Calu3 (cell line): ENCODE measurements at places on chromosomes 6 and 20. TPM values are rescaled to one million over a fixed set of nuclear protein-coding genes. Genes with fewer than 3 reads are reported as not detected.

- peaks cover 81% of the 10 kb centered on the region for H3K27me3 ChIP-seq
- no peak overlapping the region for H3K27ac ChIP-seq
- H3K4me3 ChIP-seq = no peak overlapping the region
- no peaks in the 10 kb centered on the region for H3K36me3 ChIP-seq
Observed at GRCh38 chr20:2557873-2558580, 21.7 kb downstream of the TMC2 start.

GRCh38 chr20:37758332-37758731 is 64.5 kb downstream of the CTNNBL1 start:
- H3K27ac ChIP-seq = no peak overlapping the region
- no peaks in the 10 kb centered on the region for H3K27me3 ChIP-seq
- peaks cover 4% of the 10 kb centered on the region for H3K36me3 ChIP-seq
- no peaks in the 10 kb centered on the region for H3K4me1 ChIP-seq
- DNase-seq = peak; percentile 35

FLRT3 gene
- 4.6 and 9.5 TPM in 2 replicates for total RNA-seq

- no peak for DNase-seq
- H3K27ac ChIP-seq = peak overlapping the region; percentile 97
- peaks cover 67% of the 10 kb centered on the region for H3K4me1 ChIP-seq
- peaks cover 44% of the 10 kb centered on the region for H3K36me3 ChIP-seq
Observed at GRCh38 chr20:370151-370600, 10.4 kb upstream of the TRIB3 start.

GRCh38 chr6:134178161-134179044 is 126.0 kb upstream of the SLC2A12 start:
- H3K27me3 ChIP-seq = no peaks in the 10 kb centered on the region
- H3K4me1 ChIP-seq = peaks cover 31% of the 10 kb centered on the region
- H3K27ac ChIP-seq = peak overlapping the region; percentile 60
- peak overlapping the region; percentile 72 for H3K4me3 ChIP-seq
- DNase-seq = peak; percentile 82

- no peaks in the 10 kb centered on the region for H3K4me1 ChIP-seq
- H3K27me3 ChIP-seq = peaks cover 34% of the 10 kb centered on the region
- DNase-seq = no peak
- H3K36me3 ChIP-seq = no peaks in the 10 kb centered on the region
- no peak overlapping the region for H3K4me3 ChIP-seq
Observed at GRCh38 chr20:37968841-37969401, 64.3 kb downstream of the TTI1 start.

DNA sequence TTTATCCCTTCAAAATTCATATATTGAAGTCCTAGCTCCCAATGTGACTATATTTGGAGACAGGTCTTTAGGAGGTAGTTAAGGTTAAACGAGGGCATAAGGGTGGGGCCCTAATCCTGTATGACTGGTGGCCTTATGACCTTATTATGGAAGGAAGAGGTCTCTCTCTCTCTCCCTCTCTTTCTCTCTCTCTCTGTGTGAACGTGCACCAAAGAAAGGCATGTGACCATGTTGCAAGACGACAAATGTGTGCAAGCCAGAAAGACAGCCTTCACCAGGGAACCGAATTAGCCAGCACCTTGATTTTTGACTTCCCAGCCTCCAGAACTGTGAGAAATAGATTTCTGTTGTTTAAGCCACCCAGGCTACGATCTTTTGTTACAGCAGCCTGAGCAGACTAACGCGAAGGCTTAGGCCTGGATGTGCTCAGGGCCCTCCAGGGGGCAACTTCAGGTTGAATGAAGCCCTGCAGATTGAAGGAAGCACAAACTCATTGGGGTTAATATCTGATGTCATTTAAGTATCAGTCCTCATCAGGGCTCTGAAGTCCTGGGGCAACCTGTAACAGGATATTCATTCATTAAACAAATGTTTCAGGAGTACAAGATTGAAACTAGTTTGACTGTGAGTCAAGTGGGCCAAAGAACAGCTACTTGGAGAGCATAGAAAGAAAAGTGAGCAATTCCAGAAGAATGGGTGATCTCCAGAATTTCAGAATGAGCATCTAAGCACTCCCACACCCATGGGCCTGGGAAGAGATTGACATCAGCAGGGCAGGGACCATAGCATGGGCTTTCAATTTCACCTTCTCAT is 157.4 kb upstream of the TNFAIP3 start:
- no peak for DNase-seq
- no peaks in the 10 kb centered on the region for H3K36me3 ChIP-seq
- no peak overlapping the region for H3K27ac ChIP-seq
- no peaks in the 10 kb centered on the region for H3K27me3 ChIP-seq

GRCh38 chr6:1840491-1841121 is 230.9 kb downstream of the FOXC1 start:
- no peak overlapping the region for H3K4me3 ChIP-seq
- no peak for DNase-seq
- no peaks in the 10 kb centered on the region for H3K36me3 ChIP-seq
- H3K27me3 ChIP-seq = no peaks in the 10 kb centered on the region

- no peaks in the 10 kb centered on the region for H3K27me3 ChIP-seq
- H3K36me3 ChIP-seq = peaks cover 8% of the 10 kb centered on the region
- peak overlapping the region; percentile 83 for H3K27ac ChIP-seq
Observed at GRCh38 chr6:26305641-26305969, 59.4 kb upstream of the BTN3A2 start.

POU5F1 gene
- total RNA-seq = 25.7 and 32.7 TPM in 2 replicates

GRCh38 chr6:146985111-146985510 is 219.1 kb upstream of the STXBP5 start:
- H3K4me1 ChIP-seq = peaks cover 8% of the 10 kb centered on the region
- no peaks in the 10 kb centered on the region for H3K27me3 ChIP-seq
- DNase-seq = no peak
- H3K27ac ChIP-seq = no peak overlapping the region
- no peaks in the 10 kb centered on the region for H3K36me3 ChIP-seq
